ENCODE measurements at places on chromosomes 12 and 14.
A peak's percentile ranks its signal among the peaks of the same experiment; 100 is the strongest.

- no peak for DNase-seq
Measured at GRCh38 chr14:34013721-34014060, 62.8 kb upstream of the EGLN3 start.

DNA sequence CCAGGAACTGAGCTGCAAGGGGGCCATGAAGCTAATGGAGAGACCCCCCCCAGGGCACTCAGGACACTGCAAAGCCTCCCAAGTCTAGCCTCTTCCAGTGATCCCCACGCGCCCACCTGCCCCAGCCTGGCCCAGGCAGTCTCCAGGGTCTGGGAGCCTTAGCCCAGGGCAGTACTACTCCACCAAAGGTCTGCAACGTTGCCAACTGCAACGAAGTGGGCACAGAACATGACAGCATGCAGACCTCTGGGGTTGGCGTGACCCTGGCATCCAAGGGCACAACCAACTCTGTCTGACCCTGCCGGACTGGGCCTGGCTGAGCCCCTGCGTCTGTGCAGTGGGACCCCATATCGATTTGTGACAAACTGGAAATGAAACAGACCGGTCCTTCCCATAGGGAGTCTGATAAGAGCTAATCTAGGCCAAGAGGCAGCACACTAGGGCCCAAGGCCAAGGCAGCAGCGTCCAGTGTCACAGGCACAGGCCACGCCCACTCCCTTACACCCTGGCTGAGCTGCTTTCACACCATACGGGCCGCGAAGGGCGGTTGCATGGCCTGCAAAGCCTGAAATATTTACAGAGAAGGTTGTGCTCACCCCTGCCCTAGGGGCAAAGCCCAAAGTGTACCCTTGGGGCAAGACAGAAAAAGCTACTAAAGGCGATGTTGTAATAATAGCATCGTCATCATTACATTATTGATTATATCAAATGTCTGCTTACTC lies 76.7 kb downstream of the NCOR2 start:
- no peak for DNase-seq

DNA sequence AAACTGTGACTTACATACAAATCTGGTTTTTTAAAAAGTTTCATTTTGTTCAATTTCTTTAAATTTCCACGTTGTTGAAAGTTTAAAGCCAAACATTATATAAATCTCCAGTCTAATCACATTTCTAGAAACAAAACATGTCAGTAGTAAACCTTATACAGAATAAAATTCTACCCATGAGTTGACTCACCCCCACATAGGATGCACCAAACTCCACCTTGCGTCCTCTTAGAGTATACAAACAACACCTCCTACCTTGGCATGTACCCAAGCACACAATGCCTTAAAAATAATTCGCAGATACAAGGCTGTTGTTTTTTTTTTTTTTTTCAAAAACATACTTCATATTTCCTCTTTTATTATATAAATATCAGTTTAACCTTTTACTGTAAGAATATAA lies 3.3 kb downstream of the FBXL14 start:
- peak; percentile 34 for DNase-seq

DNA sequence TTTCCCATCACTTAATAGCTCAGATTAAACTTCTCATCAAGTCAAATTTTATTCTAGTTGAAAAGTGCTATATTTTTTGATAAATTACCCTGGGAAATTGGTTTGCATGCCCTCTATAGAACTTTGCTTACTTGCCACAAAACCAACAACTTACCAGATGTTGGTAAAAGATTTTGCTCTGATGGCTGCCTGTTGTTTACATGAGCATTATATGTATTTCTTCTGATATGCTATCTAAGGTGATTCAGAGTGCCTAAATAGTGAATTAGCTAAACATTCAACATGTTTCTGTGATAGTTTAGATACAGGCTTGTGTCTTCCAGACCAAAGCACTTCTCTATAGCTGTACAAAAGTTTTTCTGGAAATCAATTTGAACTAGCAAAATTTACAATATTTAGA lies 51.0 kb downstream of the PPM1A start:
- no peak for DNase-seq

GRCh38 chr14:58287607-58288042 lies 10.7 kb upstream of the ARID4A start:
- DNase-seq = no peak

- DNase-seq = no peak
Measured at GRCh38 chr12:66319266-66319954, 17.1 kb downstream of the HELB start.

GRCh38 chr14:81132468-81132867 lies 88.3 kb downstream of the GTF2A1 start:
- DNase-seq = no peak

- DNase-seq = no peak
Measured at GRCh38 chr12:123005081-123005626, 24.7 kb downstream of the ARL6IP4 start.

DNA sequence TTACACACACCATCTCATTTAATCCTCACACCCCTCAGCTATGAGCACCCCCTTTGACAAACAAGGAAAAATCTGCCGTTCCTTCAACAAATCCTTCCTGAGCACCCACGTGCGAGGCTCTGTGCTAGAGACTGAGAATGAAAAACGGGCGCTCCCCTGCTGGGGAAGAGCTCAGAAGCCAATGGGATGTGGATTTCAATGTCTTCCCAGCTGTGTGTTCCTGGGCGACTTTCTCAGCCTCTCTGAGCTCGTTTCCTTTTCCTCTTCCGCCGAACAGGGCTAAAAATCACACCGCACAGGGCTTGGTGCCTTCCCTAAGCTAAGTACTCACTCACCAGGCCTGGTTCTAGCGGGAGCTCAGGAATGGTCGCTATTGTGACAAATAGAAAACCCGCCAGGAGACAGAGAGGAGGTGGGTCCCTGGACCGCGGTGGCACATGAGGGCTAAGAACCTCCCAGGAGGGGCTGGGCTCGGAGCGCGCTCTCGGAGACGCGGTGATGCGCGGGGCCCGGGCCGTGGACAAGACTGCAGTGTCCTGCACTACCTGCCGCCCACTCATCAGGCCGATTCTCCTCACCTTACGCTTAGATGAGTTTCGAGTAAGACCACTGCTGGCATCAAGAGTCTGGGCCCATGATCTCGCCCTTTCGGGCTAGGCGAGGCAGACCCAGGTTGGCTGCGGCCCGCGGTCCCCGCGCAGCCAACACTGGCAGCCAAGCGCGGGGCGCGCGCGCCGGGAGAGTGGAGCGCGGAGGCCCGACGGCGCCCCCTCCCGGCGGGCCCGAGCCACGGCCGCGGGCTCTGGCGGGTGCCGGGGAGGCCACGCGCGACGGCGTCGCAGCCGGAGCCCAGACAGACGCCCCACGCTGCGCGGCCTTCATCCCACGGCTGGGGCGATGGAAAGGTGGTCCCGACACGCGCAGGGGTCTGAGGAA lies 17.0 kb downstream of the ZDHHC22 start:
- peak; percentile 61 for DNase-seq

DNA sequence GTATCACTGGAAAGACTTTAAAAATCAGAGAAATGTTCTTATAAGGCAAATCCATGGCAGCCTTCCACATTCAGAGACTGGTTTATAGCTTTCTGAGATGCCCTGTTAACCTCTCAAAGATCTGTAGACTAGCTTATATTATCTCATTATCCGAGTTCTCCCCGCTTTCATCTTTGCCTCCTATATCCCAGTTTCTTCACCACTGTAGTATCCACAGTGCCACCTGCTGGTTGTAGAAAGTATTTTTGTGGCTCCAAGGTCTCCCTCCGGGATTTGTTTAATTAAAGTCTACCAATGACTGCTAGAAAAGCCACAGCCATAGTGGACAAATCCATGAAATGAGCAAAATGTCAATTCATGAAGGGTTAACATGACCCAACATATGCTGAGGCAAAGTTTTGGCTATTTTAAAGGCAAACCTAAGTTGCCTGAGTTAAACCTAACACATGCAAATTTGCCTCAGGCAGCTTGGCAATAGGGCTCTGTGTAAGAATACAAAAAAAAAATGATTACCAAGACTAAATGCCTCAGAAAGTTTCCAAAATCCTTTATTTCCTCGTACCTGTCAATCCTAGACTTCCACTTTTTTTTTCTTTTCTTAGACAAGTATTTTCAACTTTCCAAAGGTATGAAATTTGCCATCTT lies 218.8 kb upstream of the BMP4 start:
- DNase-seq = peak; percentile 9

GRCh38 chr14:81144824-81145603 lies 75.7 kb downstream of the GTF2A1 start:
- no peak for DNase-seq

DNA sequence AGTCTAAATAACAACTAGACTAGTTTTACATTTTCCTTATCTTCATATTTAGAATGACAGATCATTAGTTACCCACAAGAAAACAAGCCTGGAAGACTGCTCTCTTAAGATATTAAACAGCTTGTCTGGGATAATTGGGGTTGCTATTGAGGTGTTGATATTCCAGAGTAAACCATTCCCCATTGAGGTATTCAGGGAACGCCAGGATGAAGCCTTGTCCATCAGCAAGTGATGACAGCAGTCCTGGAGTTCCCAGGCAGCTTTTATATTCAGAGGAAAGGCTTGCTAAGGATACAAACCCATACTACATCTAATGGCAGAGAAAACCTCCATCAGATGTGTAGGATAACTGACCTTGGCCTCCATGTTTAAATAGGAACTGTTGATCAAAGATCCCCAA lies 168.4 kb downstream of the MSRB3 start:
- DNase-seq = no peak
